ENCODE measurements at places on chromosomes 3 and 15.

DNA sequence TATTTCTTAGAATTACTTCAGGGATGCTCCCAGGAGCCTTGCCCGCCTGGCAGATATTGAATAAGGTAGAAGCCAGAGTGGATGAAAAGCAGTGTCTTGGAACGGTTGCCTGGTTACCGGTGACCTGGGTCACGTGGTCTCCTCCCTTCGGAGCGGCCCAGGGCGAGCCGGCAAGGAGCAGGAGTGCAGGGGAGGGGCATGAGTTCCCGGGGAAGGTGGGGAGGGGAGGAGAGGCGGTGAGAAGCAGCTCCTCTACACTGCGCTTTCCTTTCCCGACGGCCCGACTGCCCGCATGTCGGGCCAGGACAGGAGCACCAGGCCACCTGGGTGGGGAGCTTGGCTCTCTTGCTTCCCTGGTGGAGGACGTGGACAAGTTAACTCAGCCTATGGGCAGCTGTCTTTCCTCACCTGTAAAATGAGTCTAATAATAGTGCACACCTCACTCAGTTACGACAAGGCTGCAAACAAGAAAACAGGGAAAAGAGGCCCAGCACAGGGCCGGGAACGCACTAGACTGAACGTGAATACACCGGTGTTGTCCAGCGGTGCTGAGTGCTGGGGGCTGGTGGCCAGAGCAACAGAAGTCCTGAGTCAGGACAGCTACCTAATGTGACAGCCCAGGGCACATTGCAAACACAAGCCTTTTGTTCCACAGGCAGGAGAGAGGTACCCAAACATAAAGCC is 198.3 kb downstream of the ADAMTS9 start:
- DNase-seq: no peak

GRCh38 chr3:72449551-72449950 is 398.7 kb downstream of the SHQ1 start:
- DNase-seq: no peak

DNA sequence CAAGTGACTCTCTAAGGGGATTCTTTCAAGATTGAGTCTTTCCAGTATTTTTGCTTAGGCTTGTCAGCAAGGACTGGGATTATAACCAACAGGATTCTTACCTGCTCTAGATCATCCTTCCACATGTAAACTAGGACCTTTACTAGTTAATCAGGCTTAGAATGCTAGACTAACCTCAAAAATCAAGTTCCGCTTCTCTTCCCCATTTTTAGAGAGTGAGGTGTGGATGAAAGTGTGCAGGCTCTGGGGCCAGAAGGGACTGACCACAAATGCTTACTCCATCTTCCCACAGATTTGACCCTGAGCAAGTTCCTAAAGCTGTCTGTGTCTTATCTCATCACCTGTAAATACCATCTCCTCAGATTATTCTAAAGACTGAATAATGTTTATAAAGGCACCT is 89.5 kb upstream of the IL12A start:
- no peak for DNase-seq

DNA sequence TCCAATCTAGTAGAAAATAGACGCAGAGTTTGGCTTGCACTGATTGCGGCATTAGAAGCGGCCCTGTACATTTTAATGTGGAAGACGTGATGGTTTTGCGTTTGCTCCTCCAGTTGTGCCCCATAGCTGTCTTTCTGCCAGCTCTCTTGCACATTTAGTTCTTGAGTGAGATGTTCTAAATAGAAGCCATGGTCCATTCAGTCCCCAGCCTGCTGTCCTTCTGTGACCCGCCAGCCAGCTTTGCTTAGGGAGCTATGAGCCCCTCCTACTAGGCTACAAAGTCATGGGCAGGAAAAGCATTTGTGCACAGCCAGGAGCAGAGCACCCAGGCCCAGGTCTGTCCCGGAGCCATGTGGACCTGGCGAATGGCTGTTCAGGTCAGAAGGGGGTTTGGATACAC is 50.3 kb downstream of the APBA2 start:
- no peak for DNase-seq

DNA sequence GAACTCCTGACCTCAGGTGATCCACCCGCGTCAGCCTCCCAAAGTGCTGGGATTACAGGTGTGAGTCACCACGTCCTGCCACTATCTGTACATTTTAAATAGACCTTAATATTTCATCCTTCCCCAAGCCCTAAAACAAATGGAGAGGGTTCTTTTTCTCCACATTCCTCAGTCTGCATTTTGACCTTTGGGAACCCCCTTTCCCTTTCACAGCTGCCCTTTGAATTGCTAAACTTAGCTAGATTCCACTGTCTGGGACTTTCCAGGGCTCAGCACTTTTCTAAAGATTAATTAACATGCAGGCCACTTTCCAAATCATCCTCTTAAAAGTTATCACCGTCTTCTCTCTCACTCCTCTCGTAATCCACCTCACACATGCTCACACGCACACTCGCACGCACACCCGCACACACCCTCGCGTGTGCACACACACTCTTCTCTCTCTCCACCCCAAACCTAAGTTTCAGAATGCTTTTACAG is 124.2 kb downstream of the TMCO5A start:
- DNase-seq: no peak

DNA sequence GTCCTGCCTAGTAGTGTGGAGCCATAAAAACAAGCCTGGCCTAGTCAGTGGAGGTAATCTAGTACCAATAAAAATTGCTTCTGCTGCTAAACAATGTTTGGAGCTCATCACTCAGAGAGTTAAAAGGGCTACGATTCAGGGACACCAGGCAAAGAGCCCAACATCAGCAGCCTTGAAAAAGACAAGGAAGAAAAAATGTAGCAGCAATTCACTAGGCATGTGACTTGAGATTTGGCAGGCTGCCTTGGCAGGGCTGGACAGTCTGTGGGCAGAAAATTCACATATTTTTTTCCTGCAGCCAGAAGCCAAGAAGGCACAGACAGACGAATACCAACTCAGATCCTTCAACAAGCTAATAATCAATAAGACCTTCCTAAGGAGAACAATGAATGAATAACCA is 47.2 kb downstream of the IGSF11 start:
- no peak for DNase-seq

GRCh38 chr3:111538111-111538510 is 3.9 kb upstream of the CD96 start:
- DNase-seq: no peak

- no peak for DNase-seq
Measured at GRCh38 chr3:53238051-53238850, 17.6 kb downstream of the TKT start.

DNA sequence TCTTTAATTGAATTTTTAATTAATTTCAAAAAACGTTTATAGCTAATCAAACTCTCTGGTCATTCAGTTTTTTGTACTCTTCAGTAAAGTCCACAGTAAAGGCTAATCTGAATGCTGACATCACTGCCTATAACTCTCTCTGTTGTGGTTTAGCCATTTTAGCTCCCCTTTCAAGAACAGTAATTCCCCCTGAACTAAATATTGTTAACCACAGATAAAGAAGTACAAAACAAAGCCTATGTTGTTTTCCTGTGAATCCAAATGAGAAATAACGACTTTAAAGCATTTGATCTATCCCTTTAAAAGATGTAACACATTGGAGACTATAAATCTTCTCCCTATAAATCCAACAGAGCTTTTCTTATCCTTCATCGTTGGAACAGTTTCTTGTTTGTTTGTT is 94.2 kb downstream of the ZBTB20 start:
- DNase-seq: no peak

Measured in activated CD4-positive, alpha-beta T cell treated with anti-CD3 and anti-CD28 coated beads, Interleukin-10, Interleukin-2, amounts not matched to agents 100 ng/mL and 50 ng/mL, durations not matched to agents 16 hours and 8 hours (primary cell).